ENCODE measurements at places on chromosomes 3 and 15. TPM values are rescaled to one million over a fixed set of nuclear protein-coding genes. Genes with fewer than 3 reads are reported as not detected.

The GRAMD1C gene
- 1.1 TPM for total RNA-seq

The ANKRD63 gene
- total RNA-seq = 0.65 TPM

The MAP1A gene
- 24.4 TPM for total RNA-seq

The GJD2 gene
- not detected for total RNA-seq

DNA sequence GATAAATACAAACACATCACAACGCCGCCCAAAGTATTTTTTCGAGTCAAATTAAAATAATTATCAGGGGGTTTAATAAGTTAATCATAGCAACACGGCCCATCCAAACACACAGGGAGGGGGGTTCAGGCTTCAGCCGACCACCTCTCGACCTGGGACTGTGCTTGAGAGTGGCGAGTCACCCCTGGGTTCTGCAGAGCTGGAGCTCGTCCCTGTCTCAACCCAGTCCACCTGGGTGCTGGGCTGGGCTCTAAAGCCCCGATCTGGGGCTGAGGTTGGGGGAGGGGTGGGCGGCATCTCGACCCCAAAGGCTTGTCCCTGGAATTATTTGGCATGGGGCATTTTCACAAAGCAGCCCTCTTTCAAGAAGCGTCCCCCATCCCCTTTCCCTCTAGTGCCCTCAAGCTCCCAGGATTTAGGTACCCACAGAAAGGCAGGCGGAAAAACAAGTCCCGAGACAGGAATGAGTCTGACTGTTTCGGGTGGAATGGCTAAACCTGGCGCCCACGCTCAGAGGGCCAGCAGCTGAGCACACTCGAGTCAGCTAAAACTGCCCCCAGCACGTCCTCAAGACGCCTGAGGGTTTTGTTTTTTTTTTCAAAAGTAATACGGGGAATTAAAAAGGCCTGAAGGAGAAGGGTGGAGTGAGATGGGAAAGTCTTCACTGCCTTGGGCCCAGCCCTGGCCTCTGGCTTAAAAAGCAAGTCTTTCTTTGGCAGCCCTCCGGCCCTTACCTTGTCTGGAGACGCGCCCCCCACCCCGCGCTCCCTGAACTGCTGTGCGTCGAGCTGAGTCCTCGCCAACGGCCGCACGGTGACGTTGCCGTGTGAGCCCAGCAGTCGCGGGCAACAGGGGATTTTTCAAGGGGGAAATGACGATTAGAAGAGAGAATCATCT lies 32.5 kb downstream of the NR2F2 start:
- DNase-seq = no peak

DNA sequence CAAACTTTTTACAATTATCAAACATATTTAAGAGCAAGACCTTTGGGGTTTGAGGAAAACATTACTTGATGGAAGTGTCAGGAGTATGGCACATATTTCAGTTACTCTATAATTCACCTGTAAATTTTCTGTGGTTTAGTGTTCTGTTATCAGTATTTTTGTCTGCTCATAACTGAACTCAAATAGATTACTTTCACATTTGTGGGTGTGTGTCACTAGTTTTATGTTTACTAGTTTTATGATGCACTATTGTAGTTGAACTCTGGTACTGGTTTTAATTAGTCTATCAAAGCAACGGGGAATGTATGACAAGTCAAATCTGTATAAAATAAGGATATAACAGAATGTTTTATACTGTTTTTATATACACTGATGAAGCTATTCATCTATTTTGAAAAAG lies 27.2 kb downstream of the OXSM start:
- no peak for DNase-seq

DNA sequence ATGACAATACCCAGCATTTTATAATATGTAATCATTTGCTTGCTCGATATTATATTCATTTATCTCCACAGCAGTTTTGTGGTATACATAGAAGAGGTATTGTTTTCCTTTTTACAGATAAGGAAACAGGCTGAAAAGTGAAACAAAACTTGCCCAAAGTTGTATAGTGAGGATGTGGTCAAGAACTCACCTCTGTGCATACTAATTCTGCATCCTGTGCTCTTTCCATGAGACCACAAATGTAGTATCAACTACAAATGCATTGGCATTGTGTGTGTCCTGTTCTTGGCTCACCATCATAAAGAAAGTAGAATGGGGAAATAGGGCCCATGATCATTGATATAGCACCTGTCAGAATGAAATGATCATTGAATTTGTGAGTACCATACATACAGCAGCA lies 167.3 kb downstream of the NECTIN3 start:
- DNase-seq = no peak

GRCh38 chr15:58277333-58277732 lies 139.2 kb downstream of the AQP9 start:
- no peak for DNase-seq

DNA sequence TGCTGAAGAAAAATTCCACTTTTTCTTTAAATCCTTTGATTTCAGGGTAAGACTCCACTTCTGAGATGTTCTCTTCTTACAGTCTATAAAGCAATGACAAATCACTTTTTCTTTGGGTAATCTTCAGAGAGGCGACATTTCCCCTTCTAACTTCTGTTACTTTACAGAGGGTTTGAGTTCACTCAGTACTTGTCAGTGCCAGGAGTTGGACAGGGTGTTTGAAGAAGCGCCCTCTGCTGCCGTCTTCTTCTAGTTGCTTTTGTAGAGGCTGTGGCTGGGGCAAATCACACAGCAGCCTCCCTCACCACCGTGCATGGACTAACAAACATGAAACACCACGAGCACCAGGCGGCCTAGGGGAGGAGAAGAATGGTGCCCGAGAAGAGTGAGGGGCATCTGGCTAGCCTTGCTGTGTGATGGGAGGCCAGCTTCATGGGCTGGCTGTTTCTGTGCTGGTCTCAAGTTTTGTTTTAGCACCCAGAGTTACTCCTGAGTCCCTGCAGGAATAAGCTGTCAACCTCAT lies at the start of gene CD80:
TSS of gene CD80 (minus strand) at position 174 of the 523 bp plus-strand sequence. CDS start 1,886 bp downstream, outside the sequence.
- DNase-seq = peak; percentile 65

GRCh38 chr3:59085976-59086375 lies 36.2 kb upstream of the CFAP20DC start:
- no peak for DNase-seq

DNA sequence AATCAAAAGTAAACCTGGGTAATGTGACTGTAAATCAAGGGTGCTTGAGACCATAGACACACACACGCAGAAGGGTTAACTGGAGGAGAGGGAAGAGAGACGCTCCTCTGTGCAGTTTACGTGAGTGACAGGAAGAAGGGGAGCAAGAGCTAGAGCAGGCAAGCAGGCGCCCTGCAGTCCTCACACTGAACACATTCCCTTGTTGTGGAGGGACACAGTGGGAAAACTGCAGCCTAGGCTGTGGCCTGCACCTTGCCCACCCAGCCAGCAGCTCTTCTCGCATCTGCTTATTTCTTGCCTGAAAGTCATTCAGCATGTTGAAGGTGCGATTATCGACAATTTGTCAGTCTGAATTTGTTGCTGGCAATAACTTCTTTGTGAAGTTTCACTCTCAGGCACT lies 24.2 kb downstream of the SOX2 start:
- no peak for DNase-seq

Data from Right ventricle myocardium superior (tissue), 1 donor.